Endothelial cell (in vitro differentiated cells): ENCODE measurements at places on chromosomes 5 and 9.

- H3K36me3 ChIP-seq = no peaks in the 10 kb centered on the region
- H3K4me3 ChIP-seq = no peak overlapping the region
- peaks cover 7% of the 10 kb centered on the region for H3K4me1 ChIP-seq
- no peak overlapping the region for H3K27ac ChIP-seq
- DNase-seq = no peak
Observed at GRCh38 chr9:106723926-106724325, 139.0 kb upstream of the ZNF462 start.

DNA sequence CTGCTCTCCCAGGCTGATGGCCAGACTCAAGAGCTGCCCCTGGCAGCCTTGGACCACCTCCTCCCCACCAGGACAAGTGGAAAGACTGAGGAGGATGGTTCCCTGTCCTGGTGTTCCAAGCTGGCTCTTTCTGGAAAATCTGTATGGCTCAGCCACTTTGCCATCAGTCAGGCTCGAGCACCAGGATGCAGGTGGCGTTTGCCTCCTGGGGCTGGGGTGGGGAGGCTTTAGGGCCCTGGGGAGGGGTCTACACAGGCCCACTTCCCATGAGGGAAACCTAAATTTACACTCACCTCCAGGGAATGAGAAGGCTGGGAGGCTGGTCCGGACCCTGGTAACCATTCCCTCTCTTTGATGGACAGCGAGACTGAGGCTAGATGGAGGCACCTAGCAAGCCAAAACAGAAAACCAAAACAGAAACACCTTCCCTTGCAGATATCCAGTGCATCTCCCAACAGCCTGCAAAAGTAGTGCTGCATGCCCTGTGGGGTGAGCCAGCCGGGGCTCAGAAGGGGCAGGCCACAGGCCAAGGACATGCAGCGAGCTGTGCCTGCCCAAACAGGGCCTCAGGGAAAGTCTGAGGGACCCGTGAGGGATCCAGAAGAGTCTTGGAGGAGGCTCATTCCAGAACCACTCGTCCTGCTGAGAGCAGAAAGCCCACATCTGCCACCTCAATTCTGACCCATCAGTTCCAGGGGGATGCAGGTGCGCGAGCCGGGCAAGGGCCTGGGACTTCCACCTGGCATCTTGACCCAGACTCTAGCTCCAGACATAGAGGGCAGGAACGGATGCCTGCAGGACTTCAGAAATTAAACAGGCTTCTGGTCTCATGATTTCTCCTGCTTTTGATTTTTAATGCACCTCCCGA is 5.4 kb upstream of the CSF2 start:
- no peak overlapping the region for H3K27ac ChIP-seq
- DNase-seq = no peak
- no peaks in the 10 kb centered on the region for H3K36me3 ChIP-seq
- peaks cover 9% of the 10 kb centered on the region for H3K27me3 ChIP-seq
- H3K4me3 ChIP-seq = no peak overlapping the region

DNA sequence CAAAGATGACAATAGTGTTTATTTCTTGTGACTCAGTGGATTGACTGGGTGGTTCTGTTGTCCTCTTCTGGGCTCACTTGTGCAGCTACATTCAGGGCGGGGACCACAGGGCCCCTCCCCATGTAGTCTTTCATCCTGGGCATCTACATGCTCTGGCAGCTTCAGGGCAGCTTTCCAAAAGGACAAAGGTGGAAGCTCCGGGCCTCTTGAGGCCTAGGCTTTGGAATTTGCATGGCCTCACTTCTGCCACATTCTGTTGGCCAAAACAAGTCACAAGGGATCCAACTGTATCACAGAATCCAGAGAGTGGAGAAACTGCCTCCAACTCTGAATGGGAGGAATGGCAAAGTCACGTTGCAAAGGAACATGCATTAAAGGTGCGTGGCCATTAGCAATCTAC is 64.3 kb downstream of the ARHGAP26 start:
- DNase-seq = no peak
- peaks cover 3% of the 10 kb centered on the region for H3K27me3 ChIP-seq
- peaks cover 9% of the 10 kb centered on the region for H3K4me1 ChIP-seq
- no peaks in the 10 kb centered on the region for H3K36me3 ChIP-seq
- no peak overlapping the region for H3K4me3 ChIP-seq

GRCh38 chr9:129907201-129907600 is 71.9 kb downstream of the USP20 start:
- H3K27ac ChIP-seq = no peak overlapping the region
- H3K4me1 ChIP-seq = peaks cover 21% of the 10 kb centered on the region
- peak overlapping the region; percentile 68 for H3K4me3 ChIP-seq
- peaks cover 51% of the 10 kb centered on the region for H3K36me3 ChIP-seq
- H3K27me3 ChIP-seq = peaks cover 2% of the 10 kb centered on the region
- DNase-seq = no peak

DNA sequence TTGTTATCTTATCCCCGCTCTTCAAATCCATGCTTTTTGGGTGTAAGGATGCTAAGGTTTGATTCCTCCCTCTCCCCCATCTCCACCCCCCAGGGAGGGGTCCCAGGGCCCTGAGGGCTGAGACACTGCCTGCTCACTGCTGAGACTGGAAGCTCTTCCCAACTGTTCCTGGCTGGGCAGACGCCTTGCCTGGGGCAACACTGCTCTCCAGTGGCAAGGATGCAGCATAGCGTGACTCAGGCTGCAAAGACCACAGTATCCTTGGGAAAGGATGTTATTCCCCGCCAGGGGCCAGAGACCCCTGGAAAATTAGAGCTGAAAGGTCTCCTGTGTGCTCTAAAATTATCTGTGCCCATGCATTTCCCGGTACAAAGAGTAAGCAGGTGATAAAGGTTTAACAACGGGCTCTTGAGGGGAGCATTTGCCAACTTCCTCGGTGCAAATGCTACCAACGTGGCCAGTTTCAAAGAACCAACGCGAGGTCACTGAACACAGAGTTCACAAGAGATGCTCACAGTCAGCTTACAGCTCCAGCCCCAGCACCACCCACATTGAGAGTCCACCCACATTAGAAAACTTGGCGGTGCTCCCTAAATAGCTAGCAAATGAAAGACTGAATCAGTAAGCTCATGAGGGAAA is 271.9 kb downstream of the NSG2 start:
- H3K36me3 ChIP-seq = no peaks in the 10 kb centered on the region
- H3K4me3 ChIP-seq = no peak overlapping the region
- peak; percentile 68 for DNase-seq
- no peak overlapping the region for H3K27ac ChIP-seq
- no peaks in the 10 kb centered on the region for H3K27me3 ChIP-seq
- peaks cover 3% of the 10 kb centered on the region for H3K4me1 ChIP-seq

GRCh38 chr9:100204796-100205195 is 105.8 kb downstream of the INVS start:
- peaks cover 21% of the 10 kb centered on the region for H3K4me1 ChIP-seq
- peaks cover 1% of the 10 kb centered on the region for H3K27me3 ChIP-seq
- no peak for DNase-seq
- no peaks in the 10 kb centered on the region for H3K36me3 ChIP-seq
- H3K27ac ChIP-seq = peak overlapping the region; percentile 99

- peaks cover 2% of the 10 kb centered on the region for H3K27me3 ChIP-seq
- H3K4me1 ChIP-seq = peaks cover 6% of the 10 kb centered on the region
- DNase-seq = peak; percentile 19
- no peak overlapping the region for H3K4me3 ChIP-seq
- no peaks in the 10 kb centered on the region for H3K36me3 ChIP-seq
- H3K27ac ChIP-seq = no peak overlapping the region
Observed at GRCh38 chr9:137319739-137320551, 17.9 kb upstream of the NRARP start.

DNA sequence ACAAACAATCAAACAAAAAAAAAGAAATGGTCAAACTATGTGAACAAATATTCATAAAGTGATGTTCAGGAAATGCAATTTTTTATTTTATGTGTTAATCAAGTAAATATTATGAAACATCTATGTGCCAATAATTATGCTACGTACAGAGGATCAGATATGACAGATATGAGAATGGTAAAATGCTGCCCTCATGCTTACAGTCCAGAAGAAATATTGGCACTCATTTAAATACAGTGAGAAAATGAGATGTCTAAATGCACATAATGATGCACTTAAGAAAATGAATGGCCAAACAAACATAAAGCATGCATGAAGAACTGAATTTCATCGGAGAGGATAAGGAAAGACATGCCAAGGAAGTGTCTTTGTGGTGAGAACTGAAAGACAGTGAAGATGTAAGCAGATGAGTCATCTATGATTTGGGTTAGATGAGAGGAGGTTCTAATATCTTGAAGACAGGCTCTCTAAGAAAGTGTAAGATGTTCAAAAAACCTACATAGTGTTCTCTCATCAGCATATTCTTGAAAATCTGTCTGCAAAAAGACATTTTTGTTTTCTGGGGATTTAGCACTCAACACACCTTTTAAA is 1231.1 kb upstream of the ACO1 start:
- no peaks in the 10 kb centered on the region for H3K36me3 ChIP-seq
- DNase-seq = no peak
- H3K4me3 ChIP-seq = no peak overlapping the region
- H3K27me3 ChIP-seq = peaks cover 2% of the 10 kb centered on the region
- H3K27ac ChIP-seq = no peak overlapping the region

- H3K4me1 ChIP-seq = peaks cover 3% of the 10 kb centered on the region
- no peaks in the 10 kb centered on the region for H3K36me3 ChIP-seq
- no peak overlapping the region for H3K4me3 ChIP-seq
- H3K27me3 ChIP-seq = peaks cover 2% of the 10 kb centered on the region
Observed at GRCh38 chr5:175109058-175109755, 334.8 kb downstream of the DRD1 start.

GRCh38 chr9:91880378-91880972 is 69.6 kb downstream of the ROR2 start:
- no peaks in the 10 kb centered on the region for H3K36me3 ChIP-seq
- peaks cover 6% of the 10 kb centered on the region for H3K4me1 ChIP-seq
- no peak overlapping the region for H3K27ac ChIP-seq
- H3K4me3 ChIP-seq = no peak overlapping the region
- no peak for DNase-seq

GRCh38 chr9:133684121-133684935 is 48.2 kb downstream of the DBH start:
- H3K4me3 ChIP-seq = no peak overlapping the region
- no peaks in the 10 kb centered on the region for H3K36me3 ChIP-seq
- H3K4me1 ChIP-seq = peaks cover 12% of the 10 kb centered on the region
- H3K27ac ChIP-seq = no peak overlapping the region

GRCh38 chr5:177270653-177271052 is 32.9 kb downstream of the RAB24 start:
- H3K4me1 ChIP-seq = no peaks in the 10 kb centered on the region
- no peak overlapping the region for H3K4me3 ChIP-seq
- DNase-seq = no peak
- peaks cover 6% of the 10 kb centered on the region for H3K27me3 ChIP-seq
- no peak overlapping the region for H3K27ac ChIP-seq

DNA sequence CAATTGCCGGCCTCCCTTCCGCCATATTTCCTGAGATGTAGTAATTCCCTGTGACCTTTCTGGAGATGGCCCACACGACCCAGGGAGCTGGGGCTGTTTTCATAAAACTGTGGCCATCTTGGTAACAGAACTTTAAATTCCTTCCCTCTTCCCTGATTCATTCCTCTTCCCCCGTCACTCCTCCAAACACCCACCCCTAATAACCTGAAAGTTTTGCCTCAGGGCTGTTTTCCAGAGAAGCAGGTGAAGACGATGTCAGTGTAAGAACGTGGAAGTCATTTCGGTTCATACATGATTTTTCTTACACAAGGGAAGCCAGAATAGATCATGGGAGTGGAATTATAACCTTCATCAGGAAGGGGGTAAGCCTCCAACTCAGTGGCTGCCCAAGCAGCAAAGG is 40.6 kb upstream of the ANKH start:
- peaks cover 3% of the 10 kb centered on the region for H3K36me3 ChIP-seq
- H3K27me3 ChIP-seq = peaks cover 2% of the 10 kb centered on the region
- no peak for DNase-seq
- H3K4me3 ChIP-seq = no peak overlapping the region

- peaks cover 26% of the 10 kb centered on the region for H3K4me1 ChIP-seq
- peaks cover 4% of the 10 kb centered on the region for H3K36me3 ChIP-seq
- H3K4me3 ChIP-seq = peak within 1 kb of the TSS; percentile 97
- no peak for DNase-seq
- H3K27me3 ChIP-seq = peaks cover 2% of the 10 kb centered on the region
Observed at GRCh38 chr9:112380102-112380824, at the start of gene HSDL2. HSDL2 (plus strand) TSS chr9:112380108; CDS start chr9:112380164, 56 bp downstream.

DNA sequence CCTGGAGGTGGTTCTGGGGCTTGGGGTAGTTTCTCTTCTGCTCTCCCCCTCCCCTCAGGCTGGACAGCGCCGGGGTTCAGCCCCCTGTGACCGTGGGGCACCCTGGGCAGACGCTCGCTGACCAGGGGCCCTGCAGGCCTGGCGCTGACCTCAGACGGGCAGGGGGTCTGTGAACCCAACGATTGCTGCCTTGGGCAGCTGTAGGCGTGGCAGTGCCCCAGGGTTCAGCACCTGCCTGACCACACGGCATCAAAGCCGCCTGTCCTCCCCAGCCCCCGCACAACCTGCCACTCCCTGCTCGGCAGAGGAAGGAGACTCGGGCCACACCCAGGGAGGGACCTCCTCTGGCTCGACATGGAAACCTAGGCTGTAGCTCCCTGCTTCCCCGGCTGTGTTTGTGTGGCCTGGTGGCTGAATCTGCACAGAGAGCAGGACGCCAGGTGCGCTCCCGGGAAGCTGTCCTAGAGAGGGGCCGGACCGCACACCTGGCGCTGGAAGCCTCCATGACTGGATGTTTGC is 12.2 kb downstream of the LCN12 start:
- no peak overlapping the region for H3K27ac ChIP-seq
- peaks cover 6% of the 10 kb centered on the region for H3K27me3 ChIP-seq
- H3K4me3 ChIP-seq = no peak overlapping the region
- no peak for DNase-seq
- no peaks in the 10 kb centered on the region for H3K36me3 ChIP-seq

- no peak for DNase-seq
- H3K27me3 ChIP-seq = peaks cover 15% of the 10 kb centered on the region
- H3K4me3 ChIP-seq = no peak overlapping the region
- H3K4me1 ChIP-seq = peaks cover 2% of the 10 kb centered on the region
- H3K36me3 ChIP-seq = no peaks in the 10 kb centered on the region
- H3K27ac ChIP-seq = no peak overlapping the region
Observed at GRCh38 chr9:36993933-36994764, 39.9 kb downstream of the PAX5 start.

GRCh38 chr5:14268738-14269137 is 125.6 kb downstream of the TRIO start:
- H3K4me3 ChIP-seq = no peak overlapping the region
- DNase-seq = no peak
- no peaks in the 10 kb centered on the region for H3K27me3 ChIP-seq
- peaks cover 44% of the 10 kb centered on the region for H3K4me1 ChIP-seq
- H3K27ac ChIP-seq = no peak overlapping the region

GRCh38 chr5:18051953-18052352 is 417.7 kb downstream of the TAF11L14 start:
- H3K36me3 ChIP-seq = no peaks in the 10 kb centered on the region
- no peak overlapping the region for H3K27ac ChIP-seq
- no peak overlapping the region for H3K4me3 ChIP-seq
- no peaks in the 10 kb centered on the region for H3K4me1 ChIP-seq
